ENCODE measurements at places on chromosomes 5 and 9. TPM values are rescaled to one million over a fixed set of nuclear protein-coding genes. Genes with fewer than 3 reads are reported as not detected.

GRCh38 chr5:65866837-65867521 is 59.4 kb upstream of the ERBIN start:
- no peaks in the 10 kb centered on the region for H3K36me3 ChIP-seq
- no peak overlapping the region for H3K4me3 ChIP-seq
- no peaks in the 10 kb centered on the region for H3K4me1 ChIP-seq
- DNase-seq: no peak

DNA sequence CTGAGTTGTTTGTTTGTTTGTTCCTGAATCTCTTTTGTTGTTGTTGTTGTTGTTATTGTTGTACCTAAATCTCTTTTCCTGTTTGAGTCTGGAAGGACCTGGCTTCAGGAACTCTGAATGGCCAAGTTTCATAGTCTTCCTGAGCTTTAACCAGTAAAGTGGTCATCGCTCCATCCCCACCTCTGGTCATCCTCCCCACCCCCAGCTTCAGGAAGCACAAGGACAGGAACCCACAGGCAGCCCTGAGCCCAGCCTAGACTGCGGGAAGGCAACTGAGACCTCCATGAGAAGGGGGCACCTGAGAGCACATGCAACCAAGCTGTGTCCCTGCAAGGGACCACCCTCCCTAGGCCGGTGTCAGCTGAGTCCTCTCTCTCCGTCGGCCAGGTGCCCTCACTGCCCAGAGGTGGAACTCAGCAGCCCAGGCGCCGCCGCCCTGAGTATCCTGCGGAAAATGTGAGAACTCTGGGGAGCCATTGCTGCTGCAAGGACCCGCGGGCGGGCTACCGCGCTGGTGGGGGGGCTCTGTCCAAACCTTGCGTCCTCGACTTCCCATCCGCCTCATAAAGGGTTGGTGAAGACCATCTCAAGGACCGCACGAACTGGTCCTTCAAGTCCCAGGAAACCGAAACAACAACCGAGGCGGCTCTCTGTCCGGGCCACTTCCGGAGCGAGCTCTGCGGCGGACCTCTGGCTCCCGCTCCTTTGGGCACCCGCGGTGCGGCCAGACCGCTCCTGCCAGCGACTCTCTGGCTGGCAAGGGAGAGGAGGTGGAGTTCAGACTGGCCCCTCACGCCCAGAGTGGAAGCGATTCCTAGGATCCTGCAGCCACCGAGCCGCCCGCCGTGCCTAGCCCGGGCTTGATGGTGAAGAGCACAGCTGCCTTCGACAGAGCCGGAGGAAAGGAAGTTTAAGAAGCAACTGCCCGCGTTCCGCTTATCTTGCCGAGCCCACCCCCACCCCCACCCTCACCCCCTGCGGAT is 4.2 kb downstream of the BARX1 start:
- peak; percentile 66 for DNase-seq
- H3K27ac ChIP-seq: no peak overlapping the region
- H3K4me3 ChIP-seq: peak overlapping the region; percentile 36

GRCh38 chr5:172453206-172453985 is 929 bp downstream of the SH3PXD2B start:
- no peaks in the 10 kb centered on the region for H3K27me3 ChIP-seq
- H3K4me1 ChIP-seq: peaks cover 20% of the 10 kb centered on the region
- peak overlapping the region; percentile 42 for H3K27ac ChIP-seq

- H3K27me3 ChIP-seq: no peaks in the 10 kb centered on the region
- no peak for DNase-seq
- H3K27ac ChIP-seq: no peak overlapping the region
- no peaks in the 10 kb centered on the region for H3K36me3 ChIP-seq
- H3K4me3 ChIP-seq: no peak overlapping the region
Observed at GRCh38 chr9:69474821-69475220, 149.8 kb downstream of the ENTREP1 start.

- H3K4me1 ChIP-seq: peaks cover 12% of the 10 kb centered on the region
- H3K4me3 ChIP-seq: no peak overlapping the region
- no peak overlapping the region for H3K27ac ChIP-seq
- no peaks in the 10 kb centered on the region for H3K36me3 ChIP-seq
Observed at GRCh38 chr9:23587433-23587832, 238.6 kb downstream of the ELAVL2 start.

DNA sequence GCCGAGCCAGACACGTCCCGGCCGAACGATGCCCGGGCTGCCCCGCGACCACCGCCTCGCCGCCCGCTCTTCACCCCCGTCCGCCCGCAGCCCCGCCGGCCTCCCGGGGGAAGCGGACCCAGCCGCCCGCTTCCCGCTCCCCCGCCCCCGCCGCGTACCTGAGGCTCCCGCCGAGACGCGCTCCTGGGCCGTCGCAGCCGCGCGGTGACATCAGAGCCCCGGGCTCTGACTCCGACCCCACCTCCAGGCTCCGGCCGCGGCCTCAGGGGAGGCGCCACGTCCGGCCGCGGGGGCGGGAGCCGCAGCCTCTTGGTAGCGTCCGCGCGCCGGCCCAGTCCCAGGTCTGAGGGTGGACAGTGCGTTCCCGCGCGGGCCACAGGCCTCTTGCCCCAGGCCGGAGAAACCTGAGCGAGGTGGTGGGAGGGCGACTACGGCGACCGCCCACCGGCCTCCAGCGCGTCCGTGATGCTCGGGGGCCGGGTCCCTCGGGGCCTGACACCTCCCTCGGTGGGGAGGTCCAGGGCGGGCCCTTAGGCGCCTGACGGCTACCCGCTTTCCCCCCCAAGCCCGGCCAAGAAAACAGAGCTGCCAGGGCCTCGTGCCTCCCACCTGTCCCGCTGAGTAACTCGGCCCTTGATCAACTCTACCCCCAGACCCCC is at the start of gene SHROOM1:
TSS of gene SHROOM1 (minus strand) at position 212 of the 659 bp plus-strand sequence. CDS start 4,507 bp downstream, outside the sequence.
- no peaks in the 10 kb centered on the region for H3K4me1 ChIP-seq
- peak; percentile 76 for DNase-seq
- H3K27ac ChIP-seq: no peak within 1 kb of the TSS
- H3K36me3 ChIP-seq: no peaks in the 10 kb centered on the region

DNA sequence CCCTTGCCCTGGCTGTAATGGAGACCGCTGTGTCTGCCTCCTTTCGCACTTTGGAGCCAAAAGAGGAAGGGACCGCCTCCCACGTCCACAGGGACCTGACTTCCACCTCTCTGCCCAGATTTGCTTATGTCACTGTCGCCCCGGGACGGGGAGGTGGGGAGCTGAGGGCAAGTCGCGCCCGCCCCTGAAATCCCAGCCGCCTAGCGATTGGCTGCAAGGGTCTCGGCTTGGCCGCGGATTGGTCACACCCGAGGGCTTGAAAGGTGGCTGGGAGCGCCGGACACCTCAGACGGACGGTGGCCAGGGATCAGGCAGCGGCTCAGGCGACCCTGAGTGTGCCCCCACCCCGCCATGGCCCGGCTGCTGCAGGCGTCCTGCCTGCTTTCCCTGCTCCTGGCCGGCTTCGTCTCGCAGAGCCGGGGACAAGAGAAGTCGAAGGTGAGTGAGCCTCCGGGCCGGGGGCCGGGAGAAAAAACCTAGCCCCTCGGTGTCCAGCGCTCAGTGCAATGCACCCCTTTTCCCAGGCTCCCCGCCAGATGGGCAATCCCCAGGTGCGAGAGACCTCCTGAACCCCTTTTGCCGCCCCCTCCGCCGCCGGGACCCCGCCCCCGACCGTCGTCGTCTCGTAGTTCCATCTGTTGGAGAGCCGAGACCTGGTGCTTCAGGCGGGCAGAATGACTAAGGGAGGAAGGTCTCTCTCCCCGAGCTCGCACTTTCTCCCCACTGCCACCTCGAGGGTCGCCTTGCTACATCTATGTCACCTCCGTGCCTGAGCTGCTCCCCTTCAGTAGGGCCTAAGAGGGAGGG is at the start of gene GPX3:
TSS of gene GPX3 (plus strand) at position 288 of the 807 bp plus-strand sequence. CDS start at position 352, 64 bp downstream.
- DNase-seq: peak; percentile 92
- H3K4me1 ChIP-seq: peaks cover 6% of the 10 kb centered on the region
- no peak within 1 kb of the TSS for H3K27ac ChIP-seq
- H3K27me3 ChIP-seq: peaks cover 38% of the 10 kb centered on the region
- H3K4me3 ChIP-seq: peak within 1 kb of the TSS; percentile 80

GRCh38 chr9:111533099-111533790 is 8.3 kb downstream of the ZNF483 start:
- no peak overlapping the region for H3K27ac ChIP-seq
- peaks cover 40% of the 10 kb centered on the region for H3K36me3 ChIP-seq
- no peak overlapping the region for H3K4me3 ChIP-seq
- DNase-seq: no peak

DNA sequence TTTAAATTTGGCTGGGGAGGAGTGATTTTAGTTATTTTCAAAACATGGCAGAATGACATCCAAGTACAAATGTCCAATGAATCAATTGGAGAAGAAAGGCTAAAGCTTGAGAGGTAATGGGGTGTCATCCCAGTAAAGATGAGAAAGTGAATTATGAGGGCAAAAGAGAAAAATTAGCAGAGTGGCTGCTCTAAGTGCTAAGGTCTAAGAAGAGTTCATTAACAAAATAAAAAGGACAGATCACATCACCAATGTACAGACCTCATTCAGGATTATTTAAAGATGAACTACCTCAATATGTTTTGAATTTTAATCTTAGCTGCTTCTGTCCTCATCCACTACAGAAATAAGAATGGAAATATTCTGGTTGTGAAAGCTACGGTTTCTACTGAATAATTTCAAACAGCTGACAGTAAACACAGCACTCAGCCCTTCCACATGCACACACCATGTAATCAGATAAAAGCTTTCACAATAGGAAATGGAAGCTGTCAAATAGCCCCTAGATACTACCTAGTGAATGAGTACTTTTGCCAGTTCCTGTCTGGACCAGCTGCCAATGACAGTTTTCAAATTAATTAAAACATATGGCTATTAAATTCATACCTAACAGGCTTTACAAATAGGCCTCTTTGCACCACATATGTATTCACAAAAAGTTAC is 171.5 kb downstream of the SSBP2 start:
- H3K36me3 ChIP-seq: no peaks in the 10 kb centered on the region
- H3K27me3 ChIP-seq: no peaks in the 10 kb centered on the region
- DNase-seq: no peak
- peaks cover 26% of the 10 kb centered on the region for H3K4me1 ChIP-seq
- H3K27ac ChIP-seq: no peak overlapping the region

DNA sequence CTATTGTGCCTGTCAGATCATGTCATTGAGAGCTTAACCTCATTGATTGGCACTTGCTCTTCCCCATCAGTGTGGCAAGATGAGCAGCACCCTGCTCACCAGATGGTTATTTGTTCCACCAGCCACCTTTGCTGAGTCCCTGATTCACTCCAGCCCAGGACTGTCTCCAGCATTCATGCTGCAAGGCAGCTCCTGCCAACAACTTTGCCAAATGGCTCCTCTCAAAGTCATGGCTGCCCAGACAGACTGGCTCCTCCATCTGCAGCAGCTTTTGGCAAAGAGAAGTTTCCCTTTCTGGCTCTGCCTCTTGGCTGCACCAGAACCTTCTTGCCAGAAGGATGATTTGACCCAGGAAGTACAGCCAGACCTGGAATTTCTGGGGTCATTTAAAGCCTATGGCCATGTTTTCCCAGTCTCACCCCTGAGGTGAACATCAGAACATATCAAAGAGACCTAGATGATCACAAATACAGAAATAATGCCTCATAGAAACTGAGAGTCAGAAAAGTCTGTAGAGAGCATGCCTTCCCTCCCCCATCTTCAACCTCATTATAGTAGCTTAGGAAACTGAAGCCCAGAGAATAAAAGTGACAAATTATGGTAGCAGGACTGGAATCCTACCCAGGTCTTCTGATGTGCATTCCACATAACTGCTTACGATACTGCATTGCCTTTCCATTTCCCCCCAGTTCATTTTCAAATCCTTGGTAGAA is 10.4 kb downstream of the PPP2R2B start:
- DNase-seq: no peak
- no peak overlapping the region for H3K4me3 ChIP-seq
- no peaks in the 10 kb centered on the region for H3K4me1 ChIP-seq
- H3K27me3 ChIP-seq: no peaks in the 10 kb centered on the region
- no peak overlapping the region for H3K27ac ChIP-seq

DNA sequence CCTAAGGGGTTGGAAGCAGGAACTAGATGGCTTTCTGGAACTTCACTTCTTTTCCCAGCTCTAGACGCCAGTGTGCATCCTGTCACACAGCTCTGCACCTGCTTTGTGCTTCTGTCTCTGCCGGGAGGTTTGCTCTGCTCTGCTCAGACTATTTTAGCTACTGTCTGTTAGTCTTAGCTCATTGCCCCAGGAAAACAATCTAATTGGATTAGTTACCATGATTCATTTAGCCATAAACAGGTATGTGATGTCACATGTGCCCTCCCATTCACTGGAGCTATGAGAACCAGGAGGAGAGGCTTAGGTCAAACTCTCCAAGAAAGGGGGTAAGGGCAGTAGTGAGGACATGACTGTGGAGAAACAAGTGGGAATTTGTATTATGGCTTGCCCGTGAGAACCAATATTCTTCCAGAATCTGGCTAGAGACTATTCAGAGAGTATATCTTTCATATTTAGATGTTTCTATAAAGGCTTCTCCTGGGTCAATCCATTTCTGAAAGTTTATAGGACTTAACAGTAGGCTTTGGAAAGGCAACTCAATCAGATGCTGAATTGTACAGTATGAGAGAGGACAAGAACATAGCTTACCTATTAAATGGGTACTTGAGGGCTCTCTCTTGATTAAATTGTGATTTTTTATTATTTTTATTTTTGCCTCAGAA is 22.4 kb upstream of the NREP start:
- DNase-seq: no peak
- no peak overlapping the region for H3K4me3 ChIP-seq
- H3K27ac ChIP-seq: no peak overlapping the region
- H3K4me1 ChIP-seq: peaks cover 12% of the 10 kb centered on the region

- H3K4me3 ChIP-seq: no peak overlapping the region
- H3K27ac ChIP-seq: no peak overlapping the region
- no peaks in the 10 kb centered on the region for H3K36me3 ChIP-seq
- no peak for DNase-seq
Observed at GRCh38 chr5:21094619-21095018, 1106.6 kb upstream of the CDH18 start.

GRCh38 chr5:40832345-40832744 is 2.7 kb downstream of the RPL37 start:
- H3K27me3 ChIP-seq: no peaks in the 10 kb centered on the region
- no peak for DNase-seq
- H3K36me3 ChIP-seq: peaks cover 59% of the 10 kb centered on the region
- H3K27ac ChIP-seq: no peak overlapping the region
- H3K4me3 ChIP-seq: peak overlapping the region; percentile 96
- peaks cover 23% of the 10 kb centered on the region for H3K4me1 ChIP-seq

GRCh38 chr9:124940521-124940893 is 376 bp downstream of the GOLGA1 start:
- no peak for DNase-seq
- H3K27me3 ChIP-seq: no peaks in the 10 kb centered on the region
- peaks cover 4% of the 10 kb centered on the region for H3K4me1 ChIP-seq

DNA sequence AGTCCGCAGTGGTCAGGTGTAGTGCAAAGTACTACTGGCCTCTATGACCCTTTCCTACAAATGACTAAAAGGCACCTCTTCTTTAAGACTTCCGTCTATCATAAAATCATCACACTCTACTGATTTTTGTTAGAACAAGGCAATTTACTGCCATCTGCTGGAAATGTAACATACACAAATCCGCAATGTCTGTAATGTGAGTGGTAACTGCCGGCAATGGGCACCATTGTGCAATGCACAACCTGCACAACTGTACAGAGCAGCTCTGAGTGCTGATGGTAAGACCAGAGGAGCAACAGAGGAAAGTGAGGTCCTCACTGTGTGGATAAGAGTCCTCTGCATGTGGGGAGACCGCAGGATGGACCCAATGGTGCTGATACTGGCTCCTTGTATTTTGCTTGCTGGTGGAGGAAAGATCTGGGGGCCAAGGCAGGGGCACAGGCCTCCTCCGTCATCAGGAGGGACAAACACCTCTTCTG is 103.7 kb downstream of the ATPSCKMT start:
- H3K4me1 ChIP-seq: no peaks in the 10 kb centered on the region
- H3K4me3 ChIP-seq: no peak overlapping the region
- DNase-seq: no peak
- H3K27ac ChIP-seq: no peak overlapping the region

LRRC14B gene
- total RNA-seq: not detected

TEX48 gene
- not detected for total RNA-seq

GARIN3 gene
- total RNA-seq: not detected

AFAP1L1 gene
- 0.36 TPM for total RNA-seq

OMD gene
- total RNA-seq: not detected

CNTLN gene
- total RNA-seq: 10.1 TPM

FOXI1 gene
- not detected for total RNA-seq
